ENCODE measurements at places on chromosomes 2 and 18. TPM values are rescaled to one million over a fixed set of nuclear protein-coding genes. Genes with fewer than 3 reads are reported as not detected.

- DNase-seq, result peak; percentile 90
Measured at GRCh38 chr2:60553495-60554073, at the start of gene BCL11A. BCL11A (minus strand) TSS chr2:60553654; CDS start chr2:60553270, 384 bp downstream.

- no peak for DNase-seq
Measured at GRCh38 chr2:207167099-207167923, 1.6 kb upstream of the KLF7 start.

GRCh38 chr2:232842689-232843088, 27.4 kb upstream of the SNORC start:
- DNase-seq, result no peak

PLGLB2 gene
- total RNA-seq, result 3.6 TPM

DNA sequence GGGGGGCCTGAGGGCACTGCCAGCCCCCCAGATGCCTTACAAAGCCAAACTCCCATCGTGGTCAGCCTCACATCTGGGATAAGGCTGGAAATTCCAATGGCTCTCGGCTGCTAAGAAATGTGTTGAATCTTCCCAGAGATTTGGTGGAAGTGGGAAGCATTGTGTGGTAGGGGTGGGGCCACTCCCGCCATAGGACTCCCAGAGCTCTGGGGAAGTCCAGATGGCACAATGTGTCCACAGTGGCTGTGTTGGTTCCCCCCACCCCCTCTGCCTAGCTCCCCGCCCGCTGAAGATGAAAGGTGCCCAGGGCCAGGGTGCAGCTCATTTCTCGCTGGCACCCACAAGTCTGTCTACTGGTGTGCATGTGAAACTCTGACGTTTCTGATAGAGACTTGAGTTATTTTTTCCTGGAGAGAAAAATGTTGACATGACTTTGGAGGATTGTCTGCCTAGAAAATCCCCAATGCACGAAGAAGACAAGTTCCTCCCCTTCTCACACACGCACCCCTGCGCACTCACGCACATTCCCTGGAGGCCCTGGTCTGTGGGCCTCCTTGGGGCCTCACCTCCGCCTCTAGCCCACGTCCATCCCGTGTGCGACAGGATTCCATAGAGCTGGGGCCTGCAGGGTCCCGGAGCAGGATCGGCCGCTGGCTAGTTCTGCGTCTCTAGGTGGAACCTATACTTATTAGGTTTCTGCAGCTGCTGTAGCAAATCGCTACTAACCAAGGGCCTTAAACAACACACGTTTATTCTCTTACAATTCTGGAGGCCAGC, 199.1 kb downstream of the ZFP36L2 start:
- DNase-seq, result peak; percentile 74

GRCh38 chr2:37377187-37377532, 32.7 kb downstream of the QPCT start:
- DNase-seq, result no peak

GRCh38 chr2:236180076-236180816, 12.1 kb upstream of the GBX2 start:
- DNase-seq, result no peak

GRCh38 chr2:230903231-230904150, 21.6 kb downstream of the GPR55 start:
- DNase-seq, result peak; percentile 38

DNA sequence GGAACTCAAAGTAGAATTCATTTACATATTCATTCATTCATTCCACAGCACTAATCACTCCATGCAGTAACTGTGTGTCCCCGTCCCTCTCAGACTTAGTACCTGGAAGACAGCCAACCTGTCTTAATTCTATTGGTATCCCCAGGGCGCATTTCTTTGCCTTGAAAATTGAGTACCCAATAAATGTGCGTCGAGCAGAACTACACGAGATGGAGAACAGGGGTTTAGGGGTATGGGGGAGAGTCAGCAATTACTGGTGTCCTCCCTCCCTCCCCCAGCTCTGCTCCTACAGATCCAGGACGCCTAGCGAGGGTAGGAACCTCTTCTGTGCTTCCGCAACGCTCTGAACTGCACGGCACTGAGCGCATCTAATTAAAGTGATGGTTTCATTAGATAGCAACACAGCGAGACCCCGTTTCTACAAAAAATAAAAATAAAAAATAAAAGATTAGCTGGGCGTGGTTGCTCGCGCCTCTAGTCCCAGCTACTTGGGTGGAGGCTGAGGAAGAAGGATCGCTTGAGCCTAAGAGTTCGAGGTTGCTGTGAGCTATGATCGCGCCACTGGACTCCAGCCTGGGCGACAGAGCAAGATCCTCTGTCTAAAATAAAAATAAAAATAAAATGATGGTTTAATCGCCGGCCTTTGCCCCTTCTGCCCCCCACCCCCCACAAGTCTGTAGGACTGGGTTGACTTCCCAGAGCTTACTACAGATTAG, 614 bp upstream of the FKBP1B start:
- DNase-seq, result no peak

DNA sequence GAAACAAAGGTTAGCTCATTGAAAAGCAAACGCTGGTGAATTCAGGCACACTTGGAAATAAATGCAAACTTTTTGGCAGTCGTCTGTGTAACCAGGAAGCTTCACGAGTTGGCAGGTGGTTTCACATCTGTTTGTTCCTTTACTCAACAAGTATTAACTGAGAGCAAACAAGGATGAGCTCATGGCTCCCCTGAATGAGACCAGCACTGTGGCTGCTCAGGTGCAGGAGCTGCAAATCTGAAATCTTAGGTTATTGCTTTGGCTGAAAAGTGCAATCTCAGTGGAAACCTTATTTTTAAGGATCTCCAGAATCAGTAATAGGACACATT, 46.3 kb downstream of the SH3RF3 start:
- no peak for DNase-seq

KCNG2 gene
- not detected for total RNA-seq

CARF gene
- 15.9 TPM for total RNA-seq

GRCh38 chr2:231601356-231602229, 8.9 kb downstream of the TEX44 start:
- DNase-seq, result peak; percentile 90

NT5DC4 gene
- total RNA-seq, result not detected

BOLL gene
- total RNA-seq, result not detected

GRCh38 chr2:46737577-46737976, 178.0 kb downstream of the MCFD2 start:
- DNase-seq, result no peak

DNA sequence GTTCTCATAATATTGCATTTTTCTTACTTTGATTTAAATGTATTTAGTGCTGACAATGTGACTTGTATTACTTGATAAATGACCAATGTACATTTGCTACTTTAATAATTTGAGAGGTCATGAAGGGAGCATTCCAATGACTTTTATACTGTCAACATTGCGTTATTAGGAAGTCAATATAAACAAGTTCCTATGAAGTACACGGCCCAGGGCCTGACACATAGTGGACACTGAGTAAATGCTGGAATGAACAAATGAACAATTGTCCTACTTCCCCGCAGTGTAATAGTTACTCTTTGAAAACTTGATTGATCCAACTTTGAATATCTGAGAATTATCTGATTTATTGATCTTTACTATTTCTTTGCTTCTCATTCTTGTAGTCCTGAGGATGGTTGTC, 47.3 kb downstream of the PKP4 start:
- DNase-seq, result no peak

DNA sequence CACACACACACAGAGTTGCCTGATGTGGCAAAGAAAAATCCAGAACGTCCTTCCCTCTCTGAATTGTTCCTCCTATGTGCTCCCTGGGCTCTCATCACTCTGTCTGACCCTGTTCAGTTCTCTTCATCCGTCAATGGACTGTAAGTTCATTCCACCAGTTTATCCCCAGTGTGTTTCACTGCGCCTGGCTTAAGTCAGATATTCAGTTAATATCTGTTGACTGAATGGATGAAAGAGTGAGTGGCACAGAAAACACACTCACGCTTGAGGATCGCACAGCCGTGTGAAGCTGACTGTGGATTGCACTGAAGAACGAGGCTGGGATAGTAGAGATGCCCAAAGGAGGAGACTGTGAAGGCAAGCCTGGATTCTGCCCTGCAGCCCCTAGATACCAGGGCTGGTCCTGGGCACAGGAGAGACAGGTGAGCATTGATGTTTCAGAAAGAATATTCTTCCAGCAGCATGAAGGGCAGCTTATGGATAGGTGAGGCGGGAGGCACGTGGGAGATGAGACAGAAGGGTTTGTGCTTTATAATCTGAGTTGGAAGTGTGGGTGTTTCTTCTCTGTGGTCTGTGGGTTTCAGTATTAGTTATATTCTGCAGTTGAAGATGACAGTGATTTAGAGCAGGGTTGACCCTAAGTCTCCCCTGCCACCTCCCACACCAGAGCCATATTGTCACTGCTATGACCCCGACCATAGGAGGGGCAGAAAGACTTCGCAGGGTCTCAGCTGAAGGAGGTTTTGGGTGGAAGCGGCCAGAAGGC, 129.9 kb downstream of the SOCS6 start:
- DNase-seq, result no peak

GRCh38 chr2:207887500-207887899, 117.8 kb upstream of the FZD5 start:
- no peak for DNase-seq

DNAJC27 gene
- total RNA-seq, result 7.5 TPM

AQP12B gene
- total RNA-seq, result not detected

GRCh38 chr2:102291319-102292075, 19.9 kb upstream of the IL1RL1 start:
- DNase-seq, result no peak

DNA sequence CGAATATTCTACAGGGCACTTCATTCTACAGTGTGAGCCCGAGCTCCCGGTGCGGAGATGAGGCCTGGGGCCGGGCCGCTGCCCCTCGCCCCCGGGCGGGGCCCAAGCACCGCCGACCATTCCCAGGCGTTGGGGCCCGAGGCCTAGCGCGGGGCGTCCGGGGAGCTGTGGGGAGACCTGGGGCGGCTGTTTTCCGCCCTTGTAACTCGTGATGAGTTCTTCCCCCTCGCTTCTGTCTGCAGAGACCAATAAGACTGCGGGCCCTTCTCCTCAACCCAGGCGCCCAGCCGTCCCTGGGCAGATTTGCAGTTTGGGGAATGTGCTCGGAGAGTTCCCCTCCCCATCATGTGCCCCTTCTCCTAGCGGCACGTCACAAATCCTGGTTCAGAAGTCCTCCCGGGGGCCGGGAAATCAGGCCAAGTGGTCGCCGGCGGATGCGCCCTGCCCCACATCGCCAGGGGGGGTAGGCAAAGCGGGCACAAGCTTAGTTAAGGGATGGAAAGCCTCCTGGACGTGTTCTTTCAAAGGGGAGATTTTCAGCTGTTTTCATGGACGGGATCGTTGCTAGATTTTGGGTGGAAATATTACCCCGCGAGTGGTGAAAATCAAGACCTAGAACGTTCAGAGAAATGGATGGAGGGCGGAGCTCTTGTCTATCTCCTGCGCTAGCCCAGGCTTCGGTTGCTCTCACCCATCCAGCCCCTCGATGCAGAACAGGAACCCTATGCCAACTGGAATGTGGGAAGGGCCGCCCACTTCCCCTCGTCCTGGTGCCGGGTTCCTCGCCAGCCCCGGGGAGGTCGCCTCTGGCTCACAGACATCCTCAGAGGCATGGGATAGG, 18.8 kb upstream of the HAAO start:
- peak; percentile 86 for DNase-seq

DNA sequence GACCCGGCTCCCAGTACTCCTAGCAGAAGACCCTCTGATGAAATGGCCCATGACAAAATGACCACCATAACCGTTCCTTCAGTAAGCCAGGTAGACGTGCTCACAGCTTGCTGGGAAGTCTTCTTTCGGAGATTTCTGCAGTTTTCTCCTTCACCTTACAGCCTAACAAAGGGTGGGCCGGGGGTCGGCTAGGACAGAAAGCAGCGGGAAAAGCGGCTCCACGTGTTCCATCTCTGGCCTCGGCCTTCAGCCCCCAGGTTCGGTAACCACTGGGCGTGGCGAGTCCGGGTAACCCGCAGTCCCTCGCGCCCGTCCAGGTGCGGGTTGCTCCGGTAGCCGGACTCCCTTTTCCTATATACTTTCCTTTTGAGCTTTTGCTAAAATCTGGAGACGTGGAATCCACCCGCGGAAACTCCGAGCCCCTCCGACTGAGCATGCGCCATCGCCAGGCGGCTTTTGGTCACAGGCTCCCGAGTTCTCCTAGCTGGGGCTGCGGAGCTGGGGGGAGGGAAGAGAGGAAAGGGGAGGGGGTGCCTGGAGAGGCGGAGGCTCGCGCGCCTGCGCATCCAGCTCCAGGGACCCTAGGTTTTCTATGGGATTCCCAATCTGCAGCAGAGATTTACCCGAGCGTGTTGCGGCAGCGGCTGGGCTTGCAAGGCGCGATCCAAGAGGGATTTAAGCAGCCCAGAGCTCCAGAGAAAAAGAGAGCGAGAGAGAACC, at the start of gene VSNL1:
TSS of gene VSNL1 (plus strand) at position 604 of the 720 bp plus-strand sequence. CDS start 51,379 bp downstream, outside the sequence.
- peak; percentile 84 for DNase-seq

DNA sequence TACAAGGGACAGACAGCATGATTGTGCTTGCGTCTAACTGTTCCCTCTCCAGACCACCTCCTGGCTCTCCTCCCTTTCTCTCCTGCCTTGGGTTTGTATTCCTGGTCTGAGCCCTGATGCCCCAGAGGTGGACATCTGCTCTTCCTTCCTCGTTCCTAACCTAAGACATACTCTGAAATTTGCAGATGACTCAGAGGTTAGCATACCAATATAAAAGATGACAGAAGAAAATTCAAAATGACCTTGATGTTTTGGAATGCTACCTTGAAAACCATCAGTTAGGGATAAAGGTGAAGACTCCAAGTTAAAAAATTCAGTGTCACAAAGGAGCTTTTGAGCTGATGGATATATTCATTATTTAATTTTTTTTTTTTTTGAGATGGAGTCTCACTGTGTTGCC, 12.9 kb downstream of the SMYD1 start:
- DNase-seq, result no peak

DNA sequence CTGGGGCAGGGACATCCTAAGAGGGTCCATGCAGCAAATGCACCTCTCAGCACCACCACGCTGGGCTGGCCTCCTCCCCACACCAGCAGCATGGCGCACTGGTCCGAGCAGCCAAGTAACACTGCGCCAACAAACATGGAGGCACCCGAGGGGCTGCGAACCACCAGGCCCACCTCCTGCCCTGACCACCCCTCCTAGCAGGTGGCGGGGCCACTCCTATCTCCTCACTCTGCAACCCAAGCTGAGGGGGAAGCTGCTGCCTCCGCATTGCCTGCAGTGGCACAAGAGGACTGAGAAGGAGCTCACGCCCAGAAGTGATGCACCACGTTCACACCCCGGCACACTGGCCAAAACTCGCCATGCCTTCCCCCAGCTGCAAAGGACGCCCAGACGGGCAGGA, 94.4 kb downstream of the EIPR1 start:
- no peak for DNase-seq

DNA sequence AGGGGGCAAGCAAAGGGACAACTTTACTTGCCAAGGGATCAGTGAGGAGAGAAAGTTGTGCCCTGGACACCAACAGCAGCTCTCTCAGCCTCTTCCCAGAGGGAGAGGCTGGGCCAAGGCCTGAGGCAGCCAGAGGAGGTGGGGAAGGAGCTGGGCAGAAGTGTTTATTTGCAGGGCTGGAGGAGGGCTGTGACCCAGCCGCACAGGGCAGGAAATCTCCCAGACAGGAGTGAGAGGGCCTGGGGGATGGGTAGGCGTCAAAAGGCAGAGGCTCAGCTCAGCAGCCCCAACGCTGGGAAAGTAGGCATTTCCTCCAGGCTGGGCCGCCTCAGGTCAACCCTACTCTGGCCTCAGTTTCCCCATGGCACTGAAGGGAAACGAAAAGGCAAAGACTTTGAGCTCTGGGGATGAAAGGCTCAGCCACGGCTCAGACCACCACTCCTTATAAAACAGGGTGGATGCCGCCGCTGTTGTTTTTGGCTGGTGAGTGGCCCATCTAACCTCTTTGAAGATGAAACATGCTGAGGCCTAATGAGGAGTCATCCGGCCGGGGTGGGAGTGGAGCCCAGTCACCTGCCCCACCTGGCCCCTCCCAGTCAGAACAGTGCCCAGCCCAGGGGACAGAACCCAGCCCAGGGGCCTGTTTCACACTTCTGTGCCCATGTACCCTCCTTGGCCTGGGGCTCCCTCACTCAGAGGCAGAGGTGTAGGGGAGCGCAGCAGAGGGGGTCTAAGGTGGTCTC, 21.9 kb upstream of the SEMA4C start:
- DNase-seq, result no peak
